ENCODE measurements at places on chromosomes 16 and 17. TPM values are rescaled to one million over a fixed set of nuclear protein-coding genes. Genes with fewer than 3 reads are reported as not detected.

The ARHGAP44 gene
- 0.42 TPM for total RNA-seq

The OTOA gene
- 0.17 TPM for total RNA-seq

The CDRT4 gene
- 19.6 TPM for total RNA-seq

The HEATR9 gene
- not detected for total RNA-seq

The TNFSF13 gene
- total RNA-seq = 6.3 TPM

The KRT20 gene
- not detected for total RNA-seq

The CORO1A gene
- 0.83 TPM for total RNA-seq

Data from MCF 10A (cell line).